ENCODE measurements at places on chromosomes 5 and 9. TPM values are rescaled to one million over a fixed set of nuclear protein-coding genes. Genes with fewer than 3 reads are reported as not detected.

Gene PLPP7
- total RNA-seq = 6.2 TPM

Gene DNM1
- 44.6 TPM for total RNA-seq

Gene ITK
- total RNA-seq = 0.50 TPM

Gene EIF4EBP3
- total RNA-seq = 0.40 TPM

Gene LRRC14B
- 0.50 TPM for total RNA-seq

Gene PCDHGB7
- total RNA-seq = 14.3 TPM

Gene SLC25A2
- not detected for total RNA-seq

Gene DPYSL3
- total RNA-seq = 200 TPM

Gene GPR107
- total RNA-seq = 24.8 TPM

Gene SHC3
- 15.5 TPM for total RNA-seq

Gene FBP2
- 8.0 TPM for total RNA-seq

Gene FOXB2
- total RNA-seq = not detected
